ENCODE measurements at places on chromosomes 11 and 22.

GRCh38 chr11:11505190-11505589 lies 116.6 kb downstream of the GALNT18 start:
- no peak for DNase-seq

DNA sequence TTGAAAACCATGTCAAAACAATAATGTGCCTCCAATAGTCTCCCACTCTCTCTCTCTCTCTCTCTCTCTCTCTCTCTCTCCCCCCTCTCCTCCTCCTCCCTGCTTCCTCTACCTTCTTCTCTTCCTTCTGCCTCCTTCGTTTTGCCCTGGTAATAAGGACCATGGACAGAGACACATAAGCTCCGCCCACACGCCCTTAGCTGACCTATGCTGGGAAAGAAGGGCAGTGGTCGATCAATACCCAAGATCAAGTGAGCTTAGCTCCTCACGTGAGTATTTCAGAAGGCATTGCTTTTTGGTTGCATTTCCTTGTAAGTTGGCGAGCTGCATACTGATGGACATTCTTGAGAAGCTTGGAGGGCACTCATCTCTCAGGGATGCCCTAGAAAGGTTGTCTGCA lies 194.8 kb downstream of the MIAT start:
- DNase-seq = no peak

- no peak for DNase-seq
These were observed 53.9 kb upstream of the CRTAM start for GRCh38 chr11:122784325-122784955.

DNA sequence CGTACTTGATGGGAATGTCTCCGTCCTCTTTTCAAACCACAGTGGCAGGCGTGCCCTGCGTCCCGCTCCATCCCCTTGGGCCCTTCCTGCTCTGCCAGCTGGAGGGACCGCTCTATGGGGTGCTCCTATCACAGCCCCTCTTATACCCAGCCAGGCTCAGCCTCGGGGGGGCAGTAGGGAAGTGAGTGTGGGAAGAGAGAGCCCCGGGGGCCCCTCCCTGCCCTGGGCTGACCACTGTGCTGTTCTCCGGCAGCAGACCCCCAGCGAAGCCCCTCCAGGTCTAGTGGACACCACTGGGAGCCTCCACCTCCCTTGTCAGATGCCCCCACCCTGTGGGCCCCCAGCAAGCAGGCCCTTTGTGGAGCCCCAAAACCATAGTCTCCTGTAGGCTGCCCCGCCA lies 572.5 kb downstream of the BRD1 start:
- no peak for DNase-seq

DNA sequence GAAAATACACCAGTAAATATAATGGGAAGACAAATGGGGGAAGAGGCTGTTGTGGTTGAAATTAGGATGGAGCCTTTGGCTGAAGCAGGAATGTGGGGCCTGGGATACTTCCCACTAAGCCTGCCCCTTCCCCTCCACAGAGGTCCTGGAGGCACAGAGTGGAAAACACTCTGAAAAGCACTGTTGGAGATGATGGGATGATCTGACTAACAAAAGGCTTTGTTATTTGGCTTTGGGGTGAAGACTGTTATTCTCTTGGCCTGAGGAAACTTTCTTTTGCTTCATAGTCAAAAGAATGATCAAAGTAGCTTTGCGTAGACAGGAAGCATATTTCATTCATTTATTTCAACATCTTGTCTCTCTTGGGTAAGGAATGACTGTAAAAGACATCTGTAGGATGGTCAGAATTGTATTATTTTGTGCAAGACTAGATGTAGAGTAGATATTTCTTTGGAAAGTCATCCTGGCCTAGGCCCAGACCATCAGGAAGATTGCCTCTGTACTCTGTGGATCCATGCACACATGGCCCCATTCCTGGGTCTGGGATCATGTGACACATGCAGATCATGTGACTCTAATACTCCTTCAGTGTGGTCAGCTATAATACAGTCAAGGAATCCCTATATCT lies 111.4 kb downstream of the SPON1 start:
- no peak for DNase-seq

DNA sequence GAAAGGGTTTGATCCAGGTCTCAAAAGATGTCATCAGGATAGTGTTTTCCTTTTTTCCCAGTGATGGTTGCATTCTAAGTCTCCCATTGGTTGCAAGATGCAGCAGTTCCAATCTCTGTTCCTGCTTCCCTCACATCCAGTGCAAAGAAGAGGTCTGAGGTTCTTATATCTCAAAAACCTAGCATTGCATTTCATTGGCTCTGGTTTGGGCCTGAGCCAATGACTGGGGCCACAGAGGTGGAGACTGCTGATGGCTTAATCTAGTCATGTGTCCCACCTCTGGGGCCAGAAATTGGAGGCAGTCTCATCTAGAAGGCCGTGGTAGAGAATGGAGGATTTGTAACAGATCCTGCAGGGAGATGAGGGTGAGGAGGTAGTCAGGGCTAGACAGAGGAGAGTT lies 13.2 kb upstream of the MICAL2 start:
- DNase-seq = no peak

DNA sequence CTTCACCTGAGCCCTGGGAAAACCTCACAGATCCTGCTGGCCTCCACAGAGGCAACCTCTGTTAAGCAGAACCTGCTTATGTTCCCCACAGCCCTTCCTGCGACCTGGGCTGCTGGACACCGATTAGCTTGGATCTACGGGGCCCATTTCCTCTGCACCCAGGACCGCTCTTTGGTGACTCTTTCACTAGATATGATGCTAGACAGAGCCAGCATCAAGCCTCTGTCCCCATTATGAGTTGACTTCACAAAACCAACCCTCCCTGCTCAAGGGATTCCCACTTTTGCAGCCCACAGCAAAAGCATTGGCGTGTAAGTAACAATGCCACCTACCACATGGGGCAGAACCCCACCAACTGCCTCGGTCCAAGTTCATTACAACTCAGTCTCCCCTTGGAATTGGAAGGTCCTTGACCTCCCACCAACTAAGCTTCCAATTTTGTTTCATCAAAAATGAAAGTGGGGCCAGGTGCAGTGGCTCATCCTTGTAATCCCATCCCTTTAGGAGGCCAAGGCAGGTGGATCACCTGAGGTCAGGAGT lies 15.2 kb upstream of the TMPRSS4 start:
- no peak for DNase-seq

DNA sequence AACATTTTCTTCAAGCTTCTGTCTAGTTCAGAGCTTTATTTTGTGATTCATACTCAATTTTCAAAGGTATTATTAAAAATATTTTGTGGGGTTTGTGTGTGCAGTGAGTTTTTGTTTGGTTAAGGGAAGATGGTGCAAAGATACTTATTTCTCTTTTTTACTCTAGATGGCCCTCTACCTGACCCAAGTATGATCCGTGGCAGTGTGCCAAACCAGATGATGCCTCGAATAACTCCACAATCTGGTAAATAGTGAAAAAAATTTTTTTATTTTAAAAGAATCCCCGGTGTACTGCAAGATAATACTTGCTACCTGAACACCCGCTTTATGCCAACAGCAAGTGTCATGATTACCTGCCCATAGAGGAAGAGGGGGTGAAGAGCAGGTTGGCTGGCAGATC lies 54.2 kb downstream of the EP300 start:
- DNase-seq = no peak

DNA sequence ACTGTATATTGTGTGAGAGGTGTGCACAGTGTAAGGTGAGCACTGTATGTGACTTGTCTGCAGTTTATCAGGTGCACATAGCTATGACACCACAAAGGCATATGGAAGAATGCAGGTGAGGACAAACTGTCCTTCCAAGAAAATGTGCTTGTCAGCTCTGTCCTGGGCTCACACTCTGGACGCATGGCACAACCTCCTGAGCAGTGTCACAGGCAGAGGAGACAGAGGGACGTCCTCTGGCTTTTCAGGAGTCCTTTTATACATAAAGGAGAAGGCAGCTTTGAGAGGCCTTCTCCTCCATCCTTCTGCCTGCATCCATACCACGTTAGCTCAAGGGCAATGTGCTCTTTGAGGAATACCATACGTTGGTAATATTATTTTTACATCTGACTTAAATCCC lies 7.5 kb upstream of the MYOD1 start:
- DNase-seq = no peak

DNA sequence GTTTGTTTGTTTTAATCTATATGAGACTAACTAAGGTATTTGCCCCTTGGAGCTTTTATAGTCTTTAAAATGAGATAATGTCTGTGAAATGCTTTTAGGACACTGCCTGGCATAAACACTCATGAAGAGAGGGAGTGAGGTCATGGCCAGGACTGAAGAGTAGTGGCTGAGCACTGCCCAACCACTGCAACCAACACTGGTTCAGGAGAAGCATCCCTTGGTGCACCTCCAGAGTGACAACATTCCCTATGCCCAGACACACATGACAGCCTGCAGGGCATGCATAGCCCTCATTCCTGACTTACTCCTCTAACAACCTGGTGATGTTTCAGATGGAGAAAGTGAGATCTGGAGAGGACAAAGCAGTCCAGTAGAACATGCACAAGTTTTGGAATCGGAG lies 36.1 kb downstream of the ME3 start:
- DNase-seq = no peak

DNA sequence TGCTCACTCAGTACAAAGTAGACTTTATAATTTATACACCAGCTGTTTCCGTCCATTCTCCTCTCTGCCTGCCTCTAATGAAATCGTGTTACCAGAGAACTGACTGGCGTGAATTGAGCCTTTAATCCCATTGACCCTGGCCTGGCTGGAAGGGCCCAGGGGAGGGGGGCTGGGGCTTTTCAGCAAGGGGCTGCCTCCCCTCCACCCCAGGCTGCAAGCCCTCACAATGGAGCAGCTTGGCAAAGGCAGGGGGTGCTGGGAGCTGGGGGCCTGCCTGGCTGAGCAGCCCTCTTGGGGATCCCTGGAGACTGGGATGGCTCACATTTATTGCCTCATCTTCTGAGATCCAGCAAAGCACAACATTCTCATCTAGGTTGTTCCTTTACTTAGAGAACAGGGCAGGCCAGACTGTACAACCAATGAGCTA lies 25.8 kb upstream of the LMO1 start:
- DNase-seq = no peak

GRCh38 chr11:7551571-7551970 lies 37.8 kb downstream of the PPFIBP2 start:
- DNase-seq = no peak

- no peak for DNase-seq
These were observed 195.8 kb downstream of the DLG2 start for GRCh38 chr11:85431319-85431718.

- DNase-seq = no peak
These were observed 103.2 kb downstream of the C11orf65 start for GRCh38 chr11:108364159-108364558.

- DNase-seq = peak; percentile 28
These were observed 1.6 kb downstream of the SPON1 start for GRCh38 chr11:13963949-13964770.

DNA sequence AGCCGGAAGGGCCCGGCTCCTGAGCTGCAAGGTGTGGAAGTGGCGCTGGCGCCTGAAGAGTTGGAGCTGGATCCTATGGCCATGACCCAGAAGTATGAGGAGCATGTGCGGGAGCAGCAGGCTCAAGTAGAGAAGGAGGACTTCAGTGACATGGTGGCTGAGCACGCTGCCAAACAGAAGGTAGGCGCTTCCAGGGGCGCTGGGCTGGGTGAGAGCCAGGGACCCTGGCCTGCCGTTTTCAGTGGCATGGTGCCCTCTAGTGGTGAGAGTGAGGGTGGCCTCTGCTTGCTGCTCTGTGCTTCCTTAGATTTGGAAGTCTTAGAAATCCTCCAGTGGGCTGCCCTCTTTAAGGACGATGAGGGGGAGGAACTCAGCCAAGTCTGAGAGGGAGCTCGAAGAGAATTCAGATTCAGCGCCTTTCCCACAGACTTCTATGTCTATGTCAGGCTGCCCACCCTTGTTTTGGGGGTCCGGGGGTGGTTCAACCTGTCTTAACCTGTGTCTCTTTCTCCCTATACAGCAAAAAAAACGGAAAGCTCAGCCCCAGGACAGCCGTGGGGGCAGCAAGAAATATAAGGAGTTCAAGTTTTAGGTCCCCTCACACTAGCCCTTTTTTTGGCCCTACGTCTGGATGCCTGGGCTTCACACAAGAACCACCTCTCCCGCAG lies 1.8 kb upstream of the PACS1 start:
- DNase-seq = peak; percentile 80

- no peak for DNase-seq
These were observed 1.7 kb downstream of the ANKRD13D start for GRCh38 chr11:67290801-67291200.

GRCh38 chr22:48797731-48798130 lies 1029.9 kb downstream of the BRD1 start:
- no peak for DNase-seq

DNA sequence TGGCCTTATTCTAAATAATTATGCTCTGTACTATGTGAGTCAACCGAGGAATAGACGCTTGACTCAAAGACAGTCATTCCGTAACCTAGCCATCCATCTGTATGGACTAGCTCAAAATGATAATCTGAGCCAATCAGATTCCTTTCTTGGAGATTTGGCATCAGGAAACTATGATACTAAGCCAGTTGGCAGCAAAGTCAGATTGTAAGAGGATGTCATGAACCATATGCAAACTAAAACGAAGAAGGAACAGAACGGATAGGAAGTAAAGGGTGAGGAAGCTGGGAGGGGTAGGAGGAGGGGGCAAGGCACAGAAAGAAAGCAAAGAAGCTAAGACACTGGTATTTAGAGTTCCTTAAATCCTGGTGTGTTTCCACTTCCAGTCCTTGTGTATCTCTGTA lies 10.7 kb upstream of the SESN3 start:
- DNase-seq = no peak

GRCh38 chr22:39661842-39662685 lies 91.5 kb downstream of the CACNA1I start:
- peak; percentile 87 for DNase-seq

GRCh38 chr11:113613619-113614018 lies 92.5 kb downstream of the TMPRSS5 start:
- no peak for DNase-seq

DNA sequence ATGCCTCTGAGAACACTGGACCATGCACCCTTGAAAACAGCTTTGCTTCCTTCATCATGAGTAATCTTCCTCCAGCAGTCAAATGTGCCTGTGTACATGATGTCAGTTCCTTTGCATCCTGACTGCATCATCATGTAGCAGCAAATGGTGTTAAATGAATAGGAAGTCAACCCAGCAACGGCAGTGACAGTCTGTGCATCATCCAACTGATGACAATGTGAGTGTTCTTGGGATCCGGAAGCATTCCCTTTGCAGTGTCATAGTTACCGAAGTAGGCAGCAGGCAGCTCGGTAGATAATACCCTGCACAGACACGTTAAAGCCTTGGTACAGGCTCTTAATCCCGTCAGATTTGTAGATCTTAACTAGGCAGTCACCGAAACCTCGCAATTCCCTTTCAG lies 2.5 kb downstream of the WBP2NL start:
- DNase-seq = no peak

DNA sequence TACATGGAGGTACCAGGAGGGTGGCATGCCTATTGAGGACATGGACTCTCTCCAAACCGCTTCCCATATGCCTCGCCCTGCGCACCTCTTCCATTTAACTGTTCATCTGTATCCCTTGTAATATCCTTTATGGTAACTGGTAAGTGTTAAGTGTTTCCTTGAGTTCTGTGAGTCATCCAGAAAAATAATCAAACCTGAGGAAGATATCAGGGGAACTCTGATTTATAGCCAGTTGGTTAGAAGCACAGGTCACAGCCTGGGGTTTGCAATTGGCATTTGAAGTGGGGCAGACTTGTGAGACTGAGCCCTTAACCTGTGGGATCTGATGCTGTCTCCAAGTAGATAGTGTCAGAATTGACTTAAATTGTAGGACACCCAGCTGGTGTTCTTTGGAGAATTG lies 27.6 kb upstream of the CAT start:
- no peak for DNase-seq

Data from activated CD4-positive, alpha-beta T cell treated with anti-CD3 and anti-CD28 coated beads, Interleukin-2, amount 50 U/mL, for 48 hours (primary cell).